ENCODE measurements at places on chromosomes 7 and 10. TPM values are rescaled to one million over a fixed set of nuclear protein-coding genes. Genes with fewer than 3 reads are reported as not detected.

Gene CABCOCO1
- total RNA-seq: 0.30 TPM

Gene SIRT1
- 24.9 TPM for total RNA-seq

Gene MYPN
- 3.2 TPM for total RNA-seq

Gene GAD2
- total RNA-seq: not detected

Gene SPDYE5
- total RNA-seq: not detected

Gene ANXA8
- 34.4 TPM for total RNA-seq

Gene FRMPD2
- total RNA-seq: not detected

Gene ARHGAP22
- total RNA-seq: 3.7 TPM

Gene MINDY4
- total RNA-seq: 3.1 TPM
